Uterus (tissue), 4 donors: ENCODE measurements at places on chromosomes 5 and 9. TPM values are rescaled to one million over a fixed set of nuclear protein-coding genes. Genes with fewer than 3 reads are reported as not detected.

GRCh38 chr5:55438998-55439397 lies 95.8 kb downstream of the PLPP1 start:
- peak; percentile 61 for DNase-seq

DNA sequence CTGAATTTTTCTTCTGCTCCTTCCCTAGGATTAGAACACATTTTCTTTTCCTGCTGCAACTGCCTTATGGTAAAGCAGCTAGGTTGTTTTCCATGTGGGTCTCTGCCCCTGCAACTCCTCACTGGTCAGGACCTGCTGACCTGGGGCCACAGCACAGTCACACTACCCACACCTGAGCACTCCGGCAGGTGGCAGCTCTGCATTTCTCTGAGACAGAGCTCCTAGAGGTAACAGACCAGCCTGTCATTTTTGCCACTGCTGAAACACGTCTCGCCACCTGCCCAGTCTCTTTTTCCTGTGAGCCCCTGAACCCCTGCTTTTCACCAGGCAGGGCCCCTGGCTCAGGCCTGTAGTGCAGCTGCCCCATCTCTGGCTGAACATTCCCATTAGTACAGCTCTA lies 609.6 kb downstream of the HINT1 start:
- no peak for DNase-seq

DNA sequence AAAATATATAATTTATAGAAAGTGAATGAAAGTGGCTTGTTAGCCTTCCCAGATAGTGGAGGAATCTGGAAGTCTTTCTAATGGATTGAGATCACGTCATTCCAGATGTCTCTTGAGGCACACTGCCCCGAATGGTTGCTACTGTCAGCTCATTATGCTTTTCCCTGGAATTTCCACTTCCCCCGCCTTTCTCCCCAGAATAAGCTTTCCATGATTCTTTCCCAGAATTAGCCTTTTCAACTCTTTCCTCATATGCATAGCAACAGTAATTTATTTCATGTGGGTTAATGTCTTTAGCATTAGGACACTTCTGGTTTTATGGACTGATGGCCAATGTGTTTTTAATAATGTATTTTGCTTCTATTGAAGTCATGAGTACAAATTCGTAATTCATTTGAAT lies 81.5 kb downstream of the PALM2AKAP2 start:
- peak; percentile 25 for DNase-seq

GRCh38 chr5:160492565-160492964 lies 70.9 kb downstream of the PTTG1 start:
- DNase-seq = no peak

DNA sequence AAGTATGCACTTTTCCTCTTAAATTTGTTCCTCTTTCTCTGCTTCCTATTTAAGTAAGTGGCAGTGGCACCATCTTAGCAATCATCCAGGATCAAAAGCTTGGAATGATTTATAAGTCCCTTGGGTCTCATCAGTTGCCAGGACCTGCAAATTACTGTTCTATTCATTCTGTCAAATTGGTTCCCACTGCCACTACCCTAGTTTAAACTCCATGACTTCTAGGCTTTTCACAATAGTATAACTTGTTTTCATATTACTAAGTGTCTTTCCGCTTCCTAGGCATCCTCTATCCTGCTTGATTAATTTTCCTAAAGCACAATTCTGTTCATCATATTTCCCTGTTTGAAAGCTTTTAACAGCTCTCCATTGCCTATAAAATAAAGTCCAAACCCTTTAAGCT lies 363.9 kb upstream of the MEF2C start:
- DNase-seq = no peak

- DNase-seq = no peak
These were observed 1.1 kb upstream of the PITX1 start for GRCh38 chr5:135034963-135035677.

GRCh38 chr9:85960688-85961093 lies 19.7 kb downstream of the NAA35 start:
- DNase-seq = no peak

DNA sequence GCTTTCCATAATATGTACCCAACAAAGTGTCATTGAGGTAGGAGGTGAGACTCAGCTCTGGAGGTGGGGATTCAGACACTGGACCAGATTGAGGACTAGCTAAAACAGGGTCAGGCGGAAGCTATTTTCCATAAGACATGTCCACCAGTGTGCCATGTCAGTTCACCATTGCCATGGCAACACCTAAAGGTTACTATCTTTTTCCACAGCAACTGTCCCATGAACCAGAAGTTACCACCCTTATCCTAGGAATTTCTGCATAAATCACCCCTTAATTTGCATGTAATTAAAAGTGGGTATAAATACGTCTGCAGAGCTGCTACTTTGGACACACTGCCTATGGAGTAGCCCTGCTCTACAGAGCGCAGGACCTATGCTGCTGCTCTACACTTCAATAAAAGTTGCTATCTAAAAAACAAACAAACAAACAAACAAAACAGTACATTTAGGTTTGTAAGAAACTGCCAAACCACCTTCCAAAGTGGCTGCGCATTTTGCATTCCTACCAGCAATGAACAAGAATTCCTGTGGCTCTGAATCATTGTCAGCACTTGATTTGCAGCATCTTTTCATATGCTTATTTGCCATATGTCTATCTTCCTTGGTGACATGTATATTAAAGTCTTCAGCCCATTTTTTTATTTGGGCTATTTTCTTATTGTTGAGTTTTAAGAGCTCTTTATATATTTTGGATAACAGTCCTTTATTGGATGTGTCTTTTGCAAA lies 18.0 kb upstream of the TRIM32 start:
- DNase-seq = no peak

GRCh38 chr9:119675951-119676350 lies 306.7 kb upstream of the BRINP1 start:
- DNase-seq = no peak

DNA sequence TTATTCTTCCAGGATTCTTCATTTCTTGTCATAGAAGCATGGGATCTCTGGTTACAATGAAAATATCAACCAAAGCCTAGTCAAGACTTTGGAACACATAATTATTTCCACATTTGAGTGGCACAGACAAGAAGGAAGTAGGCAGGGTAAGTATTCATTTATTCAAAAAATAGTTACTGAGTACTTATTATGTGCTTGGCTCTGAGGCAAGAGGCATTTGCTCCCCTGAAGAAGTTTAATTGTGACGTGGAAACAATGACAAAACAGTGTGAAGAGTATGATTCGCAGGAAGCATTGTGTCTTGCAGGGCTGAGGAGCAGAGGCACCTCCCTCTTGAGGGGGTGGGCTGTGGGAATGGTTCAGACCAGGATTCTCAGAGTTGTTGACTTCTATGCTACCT lies 45.0 kb upstream of the TNFSF15 start:
- no peak for DNase-seq

GRCh38 chr5:14455814-14456321 lies 125.7 kb upstream of the OTULINL start:
- DNase-seq = no peak

DNA sequence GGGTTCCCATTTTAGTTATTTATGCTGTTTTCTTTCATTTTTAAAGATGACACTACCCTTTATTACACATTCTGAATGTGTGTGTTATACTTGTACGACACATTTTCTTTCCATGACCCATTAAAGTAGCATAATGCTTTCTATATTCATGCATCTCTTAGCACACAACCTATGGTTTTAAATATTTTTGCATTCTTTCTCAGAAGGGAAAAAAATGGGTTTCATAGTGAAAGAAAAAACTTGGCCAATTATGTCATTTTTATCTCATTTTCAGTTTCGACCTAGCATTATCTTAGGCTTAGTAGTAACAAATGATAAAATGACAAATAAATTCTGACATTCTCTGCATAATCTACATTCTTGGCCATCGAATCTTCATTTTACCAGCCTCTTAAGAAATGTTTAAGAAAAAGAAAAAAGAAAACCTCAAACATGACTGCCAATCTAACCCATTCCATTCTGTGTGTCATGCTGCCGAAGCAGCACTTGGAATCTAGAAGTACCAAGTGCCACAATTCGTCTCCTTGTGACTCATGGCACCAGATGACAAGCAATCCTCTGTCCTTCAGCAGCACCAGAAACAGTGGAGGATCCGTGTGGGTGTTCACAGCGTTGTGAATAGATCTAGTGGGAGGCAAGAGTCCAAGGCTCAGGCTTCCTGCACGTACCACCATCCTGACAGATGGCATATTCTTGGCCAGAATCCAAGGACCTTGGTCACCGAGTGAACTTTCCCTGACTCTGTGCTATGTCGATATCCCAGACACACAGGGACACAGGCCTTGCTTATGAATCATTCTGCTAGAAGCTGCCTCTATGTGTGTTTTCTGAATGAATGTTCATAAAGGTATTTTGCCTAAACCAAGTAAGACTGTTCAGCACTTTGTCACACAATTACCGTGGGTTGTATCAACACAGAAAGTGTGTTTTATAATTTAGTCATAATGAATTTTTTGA lies 502.7 kb downstream of the NR2F1-AS1 start:
- no peak for DNase-seq

- DNase-seq = no peak
These were observed 2.1 kb upstream of the NFX1 start for GRCh38 chr9:33288235-33288634.

DNA sequence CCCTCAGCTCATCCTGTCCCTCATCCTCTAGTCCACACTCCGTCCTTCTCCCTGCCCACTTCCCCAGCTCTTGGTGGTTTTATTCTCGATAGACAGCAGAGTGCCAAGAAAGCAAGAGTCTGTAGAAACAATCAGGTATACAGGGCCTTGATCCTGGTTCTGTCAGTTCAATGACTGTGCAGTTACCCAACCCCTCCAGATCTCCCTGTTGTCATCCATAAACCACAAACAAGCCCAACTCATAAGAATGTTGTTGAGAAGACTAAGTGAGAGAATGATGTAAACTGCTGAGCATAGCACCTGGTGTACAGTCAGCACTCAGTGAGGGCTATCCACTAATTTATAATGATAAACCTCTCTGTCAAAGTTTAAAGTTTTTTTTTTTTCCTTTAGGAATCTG lies 31.3 kb downstream of the ISL1 start:
- no peak for DNase-seq

DNA sequence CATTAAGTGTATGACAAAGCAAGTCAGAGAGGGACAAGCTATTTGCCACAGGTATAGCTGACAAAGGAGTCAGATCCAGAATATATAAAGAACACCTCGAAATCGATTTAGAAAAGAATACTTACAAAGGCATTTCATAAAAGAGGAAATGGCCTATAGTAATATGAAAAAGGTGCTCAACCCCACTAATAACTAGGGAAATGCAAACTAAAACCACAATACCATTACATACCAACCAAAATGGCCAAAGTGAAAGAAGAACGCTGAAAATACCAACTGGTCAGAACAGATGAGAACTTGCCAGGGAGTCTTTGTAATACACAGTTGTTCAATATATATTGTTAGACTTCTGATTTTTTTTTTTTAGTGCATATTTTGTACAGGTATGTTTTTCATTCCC lies 152.9 kb downstream of the CDC42SE2 start:
- no peak for DNase-seq

The ADAMTS6 gene
- 4.9 TPM for total RNA-seq

The IFNA14 gene
- total RNA-seq = not detected

The IL13 gene
- not detected for total RNA-seq

The TSSK1B gene
- total RNA-seq = not detected

The ZNF454 gene
- total RNA-seq = 8.4 TPM
